Activated naive CD8-positive, alpha-beta T cell treated with anti-CD3 and anti-CD28 coated beads, Interleukin-2, amount 10 ng/mL, durations not matched to agents 7 days and 5 days (primary cell): ENCODE measurements at places on chromosomes 5 and 9. TPM values are rescaled to one million over a fixed set of nuclear protein-coding genes. Genes with fewer than 3 reads are reported as not detected.

DNA sequence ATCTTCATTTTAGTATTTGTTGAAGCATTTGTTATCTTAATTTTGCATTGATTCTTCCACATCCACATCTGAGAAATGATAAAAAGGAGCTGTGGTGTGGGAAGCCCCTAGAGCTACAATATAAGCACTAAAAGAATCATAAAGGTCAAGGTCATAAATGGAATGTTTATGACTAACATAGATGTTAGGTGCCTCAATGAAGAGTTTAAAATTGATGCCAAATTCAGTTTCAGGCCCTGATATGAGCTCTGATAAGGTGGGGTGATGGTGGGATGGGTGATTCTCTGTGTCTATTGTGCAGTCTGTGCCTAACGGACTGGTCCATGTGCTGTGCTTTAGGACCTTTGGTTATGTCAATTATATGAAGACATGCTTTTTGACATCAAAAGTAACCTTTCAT, 61.2 kb upstream of the CAMK4 start:
- H3K4me3 ChIP-seq = no peak overlapping the region
- DNase-seq = no peak
- H3K4me1 ChIP-seq = peaks cover 2% of the 10 kb centered on the region
- no peaks in the 10 kb centered on the region for H3K27me3 ChIP-seq

- H3K4me1 ChIP-seq = peaks cover 8% of the 10 kb centered on the region
- peaks cover 1% of the 10 kb centered on the region for H3K36me3 ChIP-seq
- H3K4me3 ChIP-seq = no peak overlapping the region
- peaks cover 10% of the 10 kb centered on the region for H3K27me3 ChIP-seq
Measured at GRCh38 chr9:112361601-112362000, 18.3 kb upstream of the HSDL2 start.

DNA sequence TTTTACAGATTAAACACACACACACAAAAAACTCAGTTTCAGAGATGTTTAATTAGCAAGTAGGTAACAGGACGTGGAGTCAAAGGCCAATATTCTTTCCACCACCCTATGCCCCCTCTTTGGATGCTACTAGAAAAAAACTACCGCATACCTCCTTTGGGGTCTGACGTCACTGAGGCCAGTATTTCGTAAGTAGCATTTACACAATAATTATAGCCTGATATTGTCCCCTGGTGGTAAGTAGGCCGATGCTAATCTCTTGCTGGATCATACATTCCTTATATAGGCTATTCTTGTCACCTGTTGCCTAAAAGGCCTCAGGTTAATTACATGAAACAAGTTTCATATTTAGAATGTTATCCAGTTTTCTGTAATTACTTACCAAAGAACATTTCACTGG, 21.0 kb upstream of the SMARCA2 start:
- peaks cover 2% of the 10 kb centered on the region for H3K27me3 ChIP-seq
- no peak for DNase-seq
- no peak overlapping the region for H3K4me3 ChIP-seq
- H3K27ac ChIP-seq = no peak overlapping the region
- H3K4me1 ChIP-seq = no peaks in the 10 kb centered on the region
- no peaks in the 10 kb centered on the region for H3K36me3 ChIP-seq

- H3K27ac ChIP-seq = peak overlapping the region; percentile 61
- DNase-seq = peak; percentile 65
- peak overlapping the region; percentile 83 for H3K4me3 ChIP-seq
- peaks cover 22% of the 10 kb centered on the region for H3K4me1 ChIP-seq
- H3K27me3 ChIP-seq = peaks cover 18% of the 10 kb centered on the region
- H3K36me3 ChIP-seq = peaks cover 2% of the 10 kb centered on the region
Measured at GRCh38 chr5:140632366-140633020, 482 bp downstream of the CD14 start.

GRCh38 chr9:133141833-133142595, 21.0 kb upstream of the RALGDS start:
- peak overlapping the region; percentile 83 for H3K27ac ChIP-seq
- H3K27me3 ChIP-seq = no peaks in the 10 kb centered on the region
- peak; percentile 57 for DNase-seq

DNA sequence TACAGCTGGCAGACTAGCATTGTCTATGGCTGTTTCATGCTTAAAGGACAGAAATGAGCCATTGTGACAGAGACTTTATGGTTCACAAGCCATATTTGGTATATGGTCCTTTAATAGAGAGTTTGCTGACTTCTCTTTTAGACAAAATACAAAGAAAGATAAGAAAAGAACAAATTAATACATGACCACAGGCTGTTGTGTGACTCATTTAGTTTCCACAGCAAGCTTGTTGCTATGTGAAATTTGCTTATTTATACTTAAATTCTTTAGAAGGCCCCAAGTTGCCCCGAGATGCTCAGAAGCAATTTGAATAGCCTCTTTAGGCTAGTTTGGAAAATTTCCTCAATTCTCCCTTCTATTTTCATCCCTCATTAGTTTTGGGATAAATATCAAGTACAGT, 315.3 kb upstream of the RPS23 start:
- DNase-seq = no peak
- no peaks in the 10 kb centered on the region for H3K36me3 ChIP-seq
- H3K27ac ChIP-seq = no peak overlapping the region

- DNase-seq = no peak
- H3K4me3 ChIP-seq = no peak overlapping the region
- no peaks in the 10 kb centered on the region for H3K36me3 ChIP-seq
- H3K4me1 ChIP-seq = no peaks in the 10 kb centered on the region
- H3K27ac ChIP-seq = no peak overlapping the region
- H3K27me3 ChIP-seq = no peaks in the 10 kb centered on the region
Measured at GRCh38 chr5:93899026-93899600, 157.7 kb upstream of the POU5F2 start.

GRCh38 chr9:126763130-126763764, 41.6 kb upstream of the ZBTB43 start:
- no peaks in the 10 kb centered on the region for H3K4me1 ChIP-seq
- no peak for DNase-seq
- H3K36me3 ChIP-seq = no peaks in the 10 kb centered on the region
- no peak overlapping the region for H3K4me3 ChIP-seq

GRCh38 chr9:17462869-17463464, 115.9 kb upstream of the SH3GL2 start:
- no peak for DNase-seq
- H3K36me3 ChIP-seq = no peaks in the 10 kb centered on the region
- no peaks in the 10 kb centered on the region for H3K27me3 ChIP-seq
- H3K4me3 ChIP-seq = no peak overlapping the region
- H3K4me1 ChIP-seq = no peaks in the 10 kb centered on the region

DNA sequence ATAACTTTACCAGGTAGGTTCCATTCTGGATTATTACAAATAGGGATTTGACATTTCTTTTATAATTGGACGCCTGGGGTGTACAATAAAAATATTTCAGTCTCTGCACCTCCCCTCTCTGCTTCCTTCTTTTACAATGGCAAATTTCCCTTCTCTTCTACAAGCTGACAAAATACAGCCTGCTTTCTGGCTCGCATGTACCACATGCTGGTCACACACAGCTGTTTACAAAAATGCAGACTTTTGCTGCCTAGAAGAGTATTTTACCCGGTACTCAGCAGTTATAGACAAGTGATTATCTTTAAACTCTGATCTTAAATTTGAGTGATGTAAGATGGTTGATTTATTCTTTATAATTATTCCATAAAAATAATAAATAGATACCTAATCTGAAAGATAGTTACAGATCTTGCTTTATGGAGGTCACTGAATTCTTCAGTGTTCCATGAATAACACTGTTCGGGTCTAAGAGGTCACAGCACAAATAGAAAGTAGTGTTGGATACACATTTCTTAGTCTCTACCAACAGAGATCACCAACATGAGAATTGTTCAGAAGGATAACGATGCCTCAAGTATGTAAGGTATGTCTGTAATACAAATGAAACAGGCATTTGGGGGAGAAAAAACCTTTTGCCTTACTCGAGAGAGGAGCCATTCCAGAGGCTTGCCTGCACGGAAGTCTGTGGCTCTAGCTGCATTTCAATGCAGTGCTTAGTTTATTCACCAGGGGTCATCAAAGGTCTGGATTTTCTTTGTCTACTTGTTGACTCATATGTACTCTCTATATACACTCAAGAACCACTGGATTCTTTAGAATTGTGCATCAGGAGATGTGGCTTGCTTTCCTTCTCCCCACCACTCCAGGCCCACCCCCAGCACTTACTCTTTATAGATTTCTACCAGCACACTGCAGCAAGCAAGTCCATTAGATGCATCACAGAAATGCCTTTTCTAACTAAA, 206.6 kb upstream of the RFX3 start:
- H3K36me3 ChIP-seq = no peaks in the 10 kb centered on the region
- H3K4me1 ChIP-seq = peaks cover 5% of the 10 kb centered on the region
- DNase-seq = no peak
- no peaks in the 10 kb centered on the region for H3K27me3 ChIP-seq

GRCh38 chr9:34158362-34158869, 20.4 kb upstream of the UBAP1 start:
- no peak for DNase-seq
- H3K36me3 ChIP-seq = no peaks in the 10 kb centered on the region
- H3K27me3 ChIP-seq = peaks cover 2% of the 10 kb centered on the region

DNA sequence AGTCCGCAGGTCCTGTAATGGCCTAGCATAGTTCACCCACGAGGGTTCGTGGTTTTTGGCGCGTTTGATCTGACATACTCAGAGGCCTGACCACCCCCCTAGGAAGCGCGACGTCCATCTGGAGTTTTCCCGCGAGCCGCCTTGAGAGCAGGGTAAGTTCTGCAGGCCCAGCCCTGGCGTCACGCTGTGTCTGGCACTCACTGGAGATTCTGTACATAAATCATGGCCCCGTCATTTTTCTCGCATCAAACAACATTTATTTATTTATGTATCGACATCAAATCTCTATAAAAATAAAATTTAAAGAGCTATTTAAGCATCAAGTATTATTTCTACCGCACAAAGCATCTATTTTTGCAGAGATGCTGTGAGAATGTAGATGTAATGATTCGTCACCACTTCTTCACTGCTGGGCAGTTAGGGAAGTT, 437 bp upstream of the TRIM41 start:
- peak overlapping the region; percentile 99 for H3K27ac ChIP-seq
- DNase-seq = no peak
- H3K4me3 ChIP-seq = peak overlapping the region; percentile 87
- peaks cover 3% of the 10 kb centered on the region for H3K27me3 ChIP-seq
- peaks cover 9% of the 10 kb centered on the region for H3K36me3 ChIP-seq

DNA sequence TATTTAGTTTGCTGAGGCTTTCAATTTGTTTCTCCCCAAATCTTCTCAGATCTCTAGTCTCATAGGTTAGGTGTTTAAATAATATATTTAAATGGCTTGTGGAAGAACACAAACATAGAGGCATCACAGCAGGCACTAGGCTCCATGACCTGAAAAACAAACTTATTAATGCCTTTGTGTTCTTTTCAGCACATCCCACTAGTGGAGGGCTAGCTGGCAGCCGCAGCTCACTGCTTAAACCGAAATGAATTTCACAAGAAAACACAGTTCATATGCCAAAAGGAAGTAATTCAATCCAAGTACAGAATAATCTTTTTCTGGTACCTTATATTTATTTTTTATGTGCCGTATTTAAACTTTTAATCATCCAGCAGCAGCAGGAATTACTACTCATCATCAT, 382.5 kb downstream of the PLK2 start:
- H3K4me1 ChIP-seq = no peaks in the 10 kb centered on the region
- H3K27me3 ChIP-seq = no peaks in the 10 kb centered on the region
- H3K4me3 ChIP-seq = no peak overlapping the region
- no peaks in the 10 kb centered on the region for H3K36me3 ChIP-seq

GRCh38 chr9:120833325-120833724, 9.4 kb downstream of the PSMD5 start:
- no peak overlapping the region for H3K27ac ChIP-seq
- no peak for DNase-seq
- peaks cover 13% of the 10 kb centered on the region for H3K4me1 ChIP-seq
- peaks cover 39% of the 10 kb centered on the region for H3K36me3 ChIP-seq
- no peaks in the 10 kb centered on the region for H3K27me3 ChIP-seq
- H3K4me3 ChIP-seq = no peak overlapping the region

GRCh38 chr9:79665931-79666330, 94.2 kb downstream of the TLE4 start:
- H3K27me3 ChIP-seq = no peaks in the 10 kb centered on the region
- no peak overlapping the region for H3K4me3 ChIP-seq
- peaks cover 31% of the 10 kb centered on the region for H3K36me3 ChIP-seq
- no peak for DNase-seq
- peaks cover 21% of the 10 kb centered on the region for H3K4me1 ChIP-seq

GRCh38 chr5:106020894-106021293, 1649.8 kb downstream of the EFNA5 start:
- no peaks in the 10 kb centered on the region for H3K36me3 ChIP-seq
- no peaks in the 10 kb centered on the region for H3K4me1 ChIP-seq
- no peak overlapping the region for H3K27ac ChIP-seq
- H3K4me3 ChIP-seq = no peak overlapping the region
- no peak for DNase-seq

- DNase-seq = no peak
- H3K4me3 ChIP-seq = no peak overlapping the region
- no peaks in the 10 kb centered on the region for H3K36me3 ChIP-seq
- peaks cover 59% of the 10 kb centered on the region for H3K27me3 ChIP-seq
- H3K27ac ChIP-seq = no peak overlapping the region
Measured at GRCh38 chr9:97741947-97742346, 44.8 kb upstream of the XPA start.

DNA sequence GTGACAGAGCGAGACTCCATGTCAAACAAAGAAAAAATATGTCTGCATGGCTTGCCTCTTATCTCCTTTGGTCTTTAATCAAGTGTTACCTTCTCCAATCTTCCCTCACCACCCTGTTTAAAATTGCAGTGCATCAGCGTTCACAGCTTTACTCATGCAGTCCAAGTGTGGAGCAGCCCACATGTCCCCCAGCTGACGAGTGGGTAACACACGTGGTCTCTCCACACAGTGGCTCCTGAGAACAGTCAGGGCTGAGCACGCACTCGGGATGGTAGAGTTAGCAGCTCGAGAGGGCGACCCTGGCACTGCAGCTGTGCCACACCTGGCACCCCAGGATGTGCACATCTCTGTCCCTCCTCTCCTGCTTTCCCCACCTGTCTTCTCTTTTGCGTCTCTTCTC, 25.9 kb upstream of the CFAP157 start:
- no peak for DNase-seq
- H3K27ac ChIP-seq = no peak overlapping the region
- no peaks in the 10 kb centered on the region for H3K4me1 ChIP-seq
- no peaks in the 10 kb centered on the region for H3K27me3 ChIP-seq
- H3K4me3 ChIP-seq = no peak overlapping the region

- no peak overlapping the region for H3K4me3 ChIP-seq
- H3K27ac ChIP-seq = no peak overlapping the region
- peaks cover 17% of the 10 kb centered on the region for H3K4me1 ChIP-seq
- H3K36me3 ChIP-seq = no peaks in the 10 kb centered on the region
Measured at GRCh38 chr9:97397220-97397619, 14.7 kb upstream of the TDRD7 start.

- H3K27me3 ChIP-seq = peaks cover 6% of the 10 kb centered on the region
- peaks cover 1% of the 10 kb centered on the region for H3K4me1 ChIP-seq
- H3K4me3 ChIP-seq = no peak overlapping the region
- no peaks in the 10 kb centered on the region for H3K36me3 ChIP-seq
Measured at GRCh38 chr9:110089681-110090370, 118.1 kb downstream of the C9orf152 start.

GRCh38 chr5:142808878-142809598, 38.9 kb downstream of the ARHGAP26 start:
- no peak overlapping the region for H3K4me3 ChIP-seq
- peaks cover 5% of the 10 kb centered on the region for H3K36me3 ChIP-seq
- no peak overlapping the region for H3K27ac ChIP-seq

GRCh38 chr5:149073213-149073612, 10.4 kb upstream of the SH3TC2 start:
- no peak overlapping the region for H3K27ac ChIP-seq
- H3K4me3 ChIP-seq = no peak overlapping the region
- peaks cover 8% of the 10 kb centered on the region for H3K27me3 ChIP-seq

Gene SPINK13
- total RNA-seq = not detected

Gene HAVCR2
- total RNA-seq = 73.8 TPM

Gene GRXCR2
- total RNA-seq = not detected

Gene BHMT
- not detected for total RNA-seq

Gene CNTFR
- not detected for total RNA-seq

Gene DNAH5
- not detected for total RNA-seq

Gene JAKMIP2
- total RNA-seq = 4.9 TPM

Gene TMEFF1
- total RNA-seq = not detected

Gene IL3
- total RNA-seq = not detected

Gene WDR38
- total RNA-seq = not detected
